ENCODE measurements at places on chromosomes 3 and 15.

DNA sequence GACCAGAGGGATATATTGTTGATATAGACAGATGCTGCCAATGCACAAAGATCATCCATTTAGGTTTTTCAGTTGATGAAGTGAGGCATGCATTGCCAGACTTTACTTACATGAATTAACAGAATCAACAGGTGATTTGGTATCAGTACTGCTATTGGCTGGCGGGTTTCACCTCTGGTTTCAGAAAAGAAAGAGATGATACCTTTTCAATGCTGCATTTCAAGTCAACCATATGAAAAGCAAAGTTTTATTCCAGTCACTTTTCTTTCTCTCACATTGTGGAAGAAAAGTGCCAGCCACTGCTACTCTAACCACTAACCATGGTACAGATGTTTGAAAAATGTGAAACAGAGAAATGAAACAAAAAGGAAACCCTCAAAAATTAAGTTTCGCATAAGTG is 289.1 kb downstream of the TIGIT start:
- no peak for DNase-seq

GRCh38 chr15:77226652-77227051 is 155.7 kb upstream of the TSPAN3 start:
- no peak for DNase-seq

DNA sequence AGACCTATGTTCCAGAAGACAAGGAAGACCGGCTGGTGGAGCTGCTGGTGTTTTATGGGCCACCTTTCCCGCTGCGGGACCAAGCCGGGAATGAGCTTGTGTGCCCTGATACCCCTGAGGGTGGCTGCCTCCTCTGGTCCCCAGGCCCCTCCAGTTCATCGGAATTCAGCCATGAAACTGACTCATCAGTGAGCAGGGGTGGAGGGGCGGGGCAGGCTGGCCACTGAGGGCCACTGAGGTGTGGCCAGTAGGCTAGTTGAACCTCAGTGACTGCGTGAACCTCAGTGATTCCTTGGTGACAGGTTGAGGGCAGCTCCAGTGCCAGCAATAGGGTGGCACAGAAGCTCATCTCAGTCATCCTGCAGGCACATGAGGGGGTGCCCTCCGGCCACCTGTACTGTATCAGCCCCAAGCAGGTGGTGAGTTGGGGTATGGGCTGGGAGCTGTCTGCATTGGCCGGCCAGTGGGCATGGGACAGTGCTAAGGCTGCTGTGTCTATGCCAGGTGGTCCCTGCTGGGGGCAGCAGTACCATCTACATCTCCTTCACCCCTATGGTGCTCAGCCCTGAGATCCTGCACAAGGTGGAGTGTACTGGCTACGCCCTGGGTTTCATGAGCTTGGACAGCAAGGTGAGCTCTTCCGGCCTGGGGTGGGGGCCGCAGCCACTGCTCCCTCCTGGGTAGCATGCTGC is 20.3 kb downstream of the ACAA1 start:
- DNase-seq, result no peak

GRCh38 chr3:69776920-69777581 is 37.8 kb downstream of the MITF start:
- peak; percentile 90 for DNase-seq

- no peak for DNase-seq
Measured at GRCh38 chr3:129809297-129809696, 84.2 kb downstream of the TMCC1 start.

DNA sequence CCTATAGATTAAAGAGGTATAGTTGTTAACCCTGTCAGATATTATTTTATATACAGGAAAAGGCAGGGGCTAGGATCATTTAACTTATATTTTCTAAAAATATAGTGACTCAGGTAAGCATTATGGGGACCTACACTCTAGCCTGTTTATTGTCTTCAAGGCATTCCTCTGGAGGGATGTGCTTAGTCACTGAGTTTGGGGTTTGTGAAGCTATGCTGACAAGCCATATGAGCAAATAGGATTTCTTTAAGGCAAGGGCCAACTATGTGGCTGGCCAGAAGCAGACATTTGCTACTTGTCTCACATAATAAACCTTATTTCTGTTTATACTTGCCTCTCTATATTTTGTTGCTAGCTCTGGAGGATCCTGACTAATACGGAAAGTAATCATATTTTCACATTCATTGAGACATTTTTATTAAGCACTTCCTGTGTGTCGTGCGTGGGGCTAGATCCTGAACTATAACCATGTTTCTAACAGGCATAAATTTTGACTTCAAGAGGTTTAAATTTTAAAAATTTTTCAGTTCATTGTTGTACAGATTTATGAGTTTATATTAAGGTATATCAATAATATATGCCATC is 153.4 kb downstream of the OTOL1 start:
- no peak for DNase-seq

DNA sequence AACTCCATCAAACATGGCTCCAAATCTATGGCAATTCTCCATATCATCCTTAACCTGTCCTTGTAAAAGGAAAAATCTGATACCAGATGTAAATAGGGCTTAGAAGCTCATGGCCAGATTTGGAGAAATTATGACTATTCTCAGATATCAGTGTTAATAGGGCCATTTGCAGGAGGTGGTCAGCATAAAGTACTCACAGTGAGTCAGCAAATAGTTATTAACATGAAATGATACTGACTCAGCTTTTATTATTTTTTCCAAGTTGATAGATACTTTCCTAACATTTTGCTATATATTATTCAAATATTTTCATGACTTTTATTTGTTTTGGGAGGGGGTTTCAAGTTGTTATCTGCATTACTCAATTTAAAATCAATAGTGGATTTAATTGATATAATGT is 255.8 kb downstream of the MFSD1 start:
- no peak for DNase-seq

Measured in inflammatory macrophage treated with lipopolysaccharide for 4 hours (primary cell).